ENCODE measurements at places on chromosomes 5 and 9. TPM values are rescaled to one million over a fixed set of nuclear protein-coding genes. Genes with fewer than 3 reads are reported as not detected.

DAPK1 gene
- total RNA-seq = 31.4 TPM

CNTNAP3B gene
- total RNA-seq = 9.0 TPM

PCDH12 gene
- not detected for total RNA-seq

SARDH gene
- total RNA-seq = 0.61 TPM

NR2F1 gene
- total RNA-seq = 0.48 TPM

DOK3 gene
- total RNA-seq = 2.0 TPM

GABRA6 gene
- not detected for total RNA-seq

TMEM232 gene
- 2.0 TPM for total RNA-seq

RGS7BP gene
- total RNA-seq = not detected

ZNF883 gene
- 0.69 TPM for total RNA-seq

ZDHHC11 gene
- total RNA-seq = 18.2 TPM

FCN1 gene
- total RNA-seq = not detected

OR13C3 gene
- not detected for total RNA-seq

AGXT2 gene
- not detected for total RNA-seq

PCA3 gene
- 0.13 TPM for total RNA-seq

ADAM19 gene
- 2.6 TPM for total RNA-seq

PHYHD1 gene
- 5.2 TPM for total RNA-seq

Measured in SK-MEL-5 (cell line).